ENCODE measurements at places on chromosomes 6 and 20.

DNA sequence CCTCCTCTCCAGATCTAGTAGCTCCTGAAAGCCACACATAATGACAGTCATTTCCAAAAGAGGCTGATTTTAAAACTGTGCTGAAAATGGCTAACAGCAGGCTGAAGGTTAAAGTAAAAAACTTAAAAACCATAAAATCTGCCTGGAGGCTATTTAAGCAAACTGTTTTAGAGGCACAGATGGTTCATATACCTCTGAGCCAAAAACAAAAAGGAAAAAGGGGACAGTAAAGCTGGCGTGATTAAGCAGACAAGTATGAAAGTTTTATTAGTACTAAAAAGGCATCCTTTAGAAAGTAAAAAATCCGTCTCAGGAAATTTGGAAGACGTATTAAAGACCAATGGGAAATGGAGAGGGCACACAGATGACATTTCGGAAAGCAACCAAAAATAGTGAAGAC, 55.8 kb downstream of the SOBP start:
- DNase-seq: no peak

GRCh38 chr20:10306440-10307358, 88.1 kb downstream of the SNAP25 start:
- no peak for DNase-seq

DNA sequence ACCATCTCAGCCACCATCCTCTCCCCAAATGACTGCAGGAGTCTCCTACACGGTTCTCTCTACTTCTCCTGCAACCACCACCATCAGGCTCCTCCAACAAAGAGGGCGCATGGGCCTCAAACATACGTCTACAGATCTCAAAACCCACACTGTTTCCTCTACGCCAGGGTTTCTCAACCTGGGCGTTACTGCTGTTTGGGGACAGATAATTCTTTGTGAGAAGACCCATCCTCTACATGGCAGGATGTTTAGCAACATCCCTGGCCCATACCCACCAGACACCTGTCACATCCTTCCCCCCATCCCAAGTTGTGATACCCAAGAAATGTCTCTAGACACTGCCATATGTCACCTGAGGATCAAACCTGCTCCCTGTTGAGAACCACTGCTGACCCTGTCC, 45.0 kb downstream of the ELMO2 start:
- no peak for DNase-seq

- DNase-seq: no peak
Observed at GRCh38 chr20:62009869-62010445, 55.7 kb downstream of the TAF4 start.

- peak; percentile 7 for DNase-seq
Observed at GRCh38 chr6:138546733-138547185, 47.5 kb upstream of the NHSL1 start.

- DNase-seq: no peak
Observed at GRCh38 chr6:13485923-13486562, 1.4 kb downstream of the GFOD1 start.

DNA sequence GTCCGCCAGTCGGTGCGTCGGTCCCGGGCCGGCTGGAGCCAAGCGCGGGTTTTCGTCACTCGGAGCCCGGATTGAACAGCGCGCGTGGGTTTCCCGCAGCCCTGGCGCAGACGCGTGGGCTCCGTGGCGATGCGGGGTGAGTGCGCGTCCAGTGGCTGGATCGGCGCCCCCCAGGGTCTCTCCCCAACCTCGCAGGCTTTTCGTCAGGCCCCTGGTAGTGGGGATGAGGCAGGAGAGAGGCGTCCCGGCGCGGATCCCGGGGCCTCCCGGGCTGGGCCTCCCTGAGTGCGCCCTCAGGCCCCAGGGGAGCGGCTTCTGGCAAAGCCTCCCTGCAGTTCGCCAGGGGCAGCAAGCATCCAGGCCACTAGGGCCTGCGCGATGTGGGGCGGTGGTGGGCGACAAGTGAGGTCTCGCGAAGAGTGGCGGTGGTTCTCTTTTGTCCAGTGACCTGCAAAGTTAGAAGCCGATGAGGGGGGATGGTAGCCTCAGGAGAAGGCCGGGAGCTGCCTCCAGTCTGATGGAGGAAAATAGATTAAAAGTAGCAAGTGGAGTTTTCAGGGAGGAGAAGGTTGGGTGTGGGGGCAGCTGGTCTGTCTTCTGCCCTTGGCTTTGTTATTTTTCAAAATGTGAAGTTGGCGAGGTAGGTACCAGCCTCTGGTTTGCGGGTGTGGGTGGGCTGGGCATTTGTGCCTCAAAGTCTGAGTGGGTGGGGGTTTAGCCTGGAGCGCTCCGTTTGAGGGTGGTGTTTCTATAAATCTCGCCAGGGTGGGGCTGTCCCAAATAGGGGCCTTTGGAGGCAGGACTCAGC, 1.6 kb downstream of the TOX2 start:
- DNase-seq: no peak

DNA sequence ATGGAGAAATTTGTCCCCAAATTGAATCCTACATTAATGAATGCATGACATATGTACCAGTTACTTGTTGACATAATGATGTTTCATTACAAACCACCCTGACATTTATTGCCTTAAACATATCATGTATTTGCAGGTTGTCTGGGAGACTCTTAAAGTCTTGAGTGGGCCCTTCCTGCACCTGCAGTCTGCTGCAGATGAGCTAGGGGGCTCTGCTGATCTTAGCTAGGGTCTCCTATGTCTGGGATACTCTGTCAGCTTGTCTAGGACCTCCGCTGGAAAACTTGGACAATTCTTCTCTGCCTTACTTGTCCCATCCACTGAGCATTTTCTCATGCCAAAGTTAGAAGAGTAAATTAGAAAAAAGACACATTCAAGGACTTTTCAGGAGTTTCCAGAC, 581.6 kb downstream of the HAO1 start:
- DNase-seq: no peak

- DNase-seq: no peak
Observed at GRCh38 chr6:83192456-83192855, 609 bp downstream of the PGM3 start.

DNA sequence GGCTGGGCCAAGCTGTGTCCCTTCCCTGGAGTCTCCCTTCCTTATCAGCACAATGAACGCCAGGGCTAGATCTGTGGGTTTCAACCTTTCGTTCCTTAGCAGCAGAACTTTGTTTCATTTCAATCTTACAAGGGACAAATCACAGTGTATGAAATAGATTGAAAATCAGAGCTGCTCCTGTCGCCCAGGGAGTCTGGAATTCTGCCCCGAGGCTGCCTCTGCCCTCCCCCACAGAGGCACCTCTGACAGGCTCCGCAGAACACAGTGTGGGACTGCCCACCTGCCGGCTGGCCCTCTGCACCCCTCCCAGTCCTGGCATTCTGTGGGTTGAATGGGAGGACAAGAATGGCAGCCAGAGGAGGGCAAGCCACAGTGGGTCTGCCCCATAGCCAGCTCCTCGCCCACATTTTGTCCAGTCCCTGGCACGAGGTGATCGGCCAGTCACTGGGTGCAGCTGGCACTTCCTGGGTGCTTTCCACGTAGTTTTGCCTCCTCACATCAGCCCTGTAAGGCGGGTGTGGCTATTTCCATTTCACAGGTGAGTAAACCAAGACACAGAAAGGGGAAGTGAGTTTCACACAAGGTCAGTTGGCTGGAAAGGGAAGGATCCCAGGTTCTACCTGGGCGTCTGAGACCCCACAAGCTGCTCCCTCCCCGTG, 26.1 kb downstream of the MANBAL start:
- no peak for DNase-seq

DNA sequence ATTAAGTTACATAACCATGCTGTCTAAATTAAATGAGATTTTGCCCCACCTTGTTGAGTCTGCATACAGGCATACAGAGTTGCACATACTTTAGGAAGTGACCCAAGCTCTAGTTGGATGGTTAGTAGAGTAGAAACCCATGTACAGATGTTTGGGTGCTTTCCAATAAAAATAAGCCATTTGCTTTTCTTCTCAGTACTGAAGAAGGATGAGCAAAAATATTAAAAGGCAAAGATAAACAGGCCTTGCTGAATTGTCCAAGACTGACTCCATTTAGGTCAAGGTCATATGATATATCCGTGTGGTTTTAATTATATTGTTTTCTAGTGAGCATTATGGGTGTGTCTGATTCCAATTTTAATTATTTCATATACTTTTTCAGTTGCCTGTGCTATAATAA, 589.4 kb downstream of the RFPL4B start:
- no peak for DNase-seq

- DNase-seq: no peak
Observed at GRCh38 chr6:118284736-118285360, 263.2 kb upstream of the PLN start.

GRCh38 chr20:62355878-62356588, 11.1 kb downstream of the LAMA5 start:
- DNase-seq: no peak

GRCh38 chr20:14896569-14896968, 559.2 kb upstream of the FLRT3 start:
- no peak for DNase-seq

DNA sequence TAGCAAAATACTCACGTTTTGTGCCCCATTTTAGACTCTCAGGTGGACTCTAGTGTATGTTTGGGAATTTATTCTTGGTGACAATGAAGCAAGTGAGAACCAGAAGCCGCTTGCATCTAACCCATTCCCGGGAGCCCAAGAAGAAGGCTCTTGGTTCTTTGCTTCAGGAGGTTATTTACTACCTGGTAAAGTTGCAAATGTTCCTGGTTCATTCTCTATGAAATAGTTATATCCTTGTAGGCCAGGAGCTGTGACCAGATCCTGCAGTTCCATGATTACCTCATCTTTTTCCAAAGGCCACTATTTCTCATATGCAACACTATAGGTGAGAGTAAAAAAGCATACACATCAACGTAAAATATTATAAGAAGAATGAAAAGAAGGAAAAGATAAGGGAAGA, 60.9 kb upstream of the FABP7 start:
- DNase-seq: no peak

DNA sequence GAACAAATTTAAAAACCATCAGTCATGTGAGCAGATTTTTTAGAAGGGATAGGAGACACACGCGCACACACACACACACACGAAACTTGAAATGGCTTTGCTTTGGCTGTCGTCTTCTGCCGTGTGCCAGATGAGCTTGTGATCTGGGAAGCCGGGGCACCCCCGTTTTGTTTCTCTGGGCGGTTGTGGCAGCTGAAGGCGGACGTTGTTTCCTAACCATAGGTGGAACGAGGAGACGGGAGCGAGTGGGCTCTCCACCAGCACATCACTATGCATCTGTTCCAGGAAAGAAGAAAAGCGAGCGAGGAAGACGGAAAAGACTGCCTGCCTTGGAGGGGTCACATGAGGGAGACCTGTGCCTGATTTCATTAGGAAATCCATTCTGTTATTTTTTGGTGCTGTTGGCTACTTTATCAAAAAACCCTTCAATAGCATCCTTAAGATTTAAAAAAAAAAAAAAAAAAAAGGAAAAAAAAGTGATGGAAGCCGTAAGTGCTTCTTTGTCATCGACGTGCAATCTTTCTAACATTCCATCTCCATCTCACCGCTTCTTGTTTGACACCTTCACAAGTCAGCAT, 142.1 kb downstream of the DTNBP1 start:
- DNase-seq: no peak

- DNase-seq: no peak
Observed at GRCh38 chr6:25637211-25637610, 14.8 kb upstream of the SCGN start.

DNA sequence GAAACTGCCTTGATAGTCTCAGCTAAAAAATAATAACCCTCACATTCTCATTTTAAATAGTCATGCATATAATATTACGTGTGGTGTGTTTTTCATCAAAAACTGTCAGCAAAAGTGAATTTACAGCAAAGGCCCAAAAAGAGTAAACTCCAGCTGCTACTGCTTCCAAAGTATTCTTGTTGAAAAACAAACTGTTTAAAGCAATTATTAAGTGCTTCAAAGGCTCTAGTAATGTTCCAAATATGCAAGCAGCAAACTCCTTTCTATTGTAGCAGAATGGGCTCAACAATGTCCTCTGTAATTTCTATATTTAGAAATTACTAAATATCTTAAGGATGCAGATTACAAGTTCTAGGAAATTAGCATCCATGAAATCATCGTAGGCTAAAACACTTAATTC, 280.0 kb upstream of the TBX18 start:
- no peak for DNase-seq

- DNase-seq: no peak
Observed at GRCh38 chr20:4926531-4927156, 74.7 kb downstream of the SLC23A2 start.

DNA sequence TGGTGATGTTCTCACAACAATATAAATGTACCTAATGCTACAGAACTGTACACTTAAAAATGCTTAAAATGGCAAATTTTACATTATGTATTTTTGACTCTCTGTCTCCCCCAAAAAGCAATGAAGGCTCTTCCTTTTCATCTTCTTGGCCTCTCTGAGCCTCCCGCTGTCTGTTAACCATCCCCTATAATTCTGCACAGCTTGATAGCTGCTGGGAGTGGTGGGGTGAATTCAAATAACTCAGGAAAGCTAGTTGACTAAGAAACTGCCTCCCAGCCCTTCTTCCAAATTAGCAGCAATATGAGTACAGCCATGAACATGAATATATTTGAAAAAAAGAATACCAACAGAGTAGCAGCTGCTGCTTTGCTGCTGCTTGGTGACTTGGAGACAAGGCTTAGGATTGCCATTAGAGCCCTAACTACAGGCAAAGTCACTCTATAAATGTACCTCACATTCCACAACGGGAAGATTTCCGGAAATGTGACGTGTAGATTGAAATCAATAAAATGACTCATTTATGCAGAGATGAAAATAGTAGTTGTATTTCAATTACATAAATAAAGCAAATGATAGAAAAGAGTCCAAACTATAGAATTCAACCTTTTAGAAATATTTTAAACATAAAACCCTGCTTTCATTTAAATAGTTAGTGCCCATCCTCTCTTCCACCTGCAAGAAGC, 200.1 kb upstream of the HEY2 start:
- no peak for DNase-seq

DNA sequence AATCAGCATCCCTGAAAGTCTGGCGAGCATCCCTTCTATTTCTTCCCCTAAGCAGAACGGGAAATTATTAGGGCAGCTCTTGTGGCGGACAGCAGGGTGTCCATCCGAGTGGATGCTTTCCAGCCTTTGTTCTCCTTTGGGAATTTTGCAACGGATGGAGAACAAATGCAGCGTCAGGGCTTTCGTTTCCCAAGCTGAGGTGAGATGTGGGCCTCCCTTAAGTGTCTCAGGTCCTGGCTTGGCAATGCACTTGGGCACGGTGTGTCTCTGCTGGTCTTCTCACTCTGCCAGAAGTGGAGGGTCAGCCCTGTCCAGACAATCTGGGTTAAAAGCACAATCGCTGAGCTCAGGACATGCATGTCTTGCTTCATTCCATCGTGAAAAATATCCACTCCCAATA, 43.5 kb downstream of the FOXA2 start:
- DNase-seq: no peak

GRCh38 chr20:46773680-46774079, 64.2 kb downstream of the SLC2A10 start:
- no peak for DNase-seq

DNA sequence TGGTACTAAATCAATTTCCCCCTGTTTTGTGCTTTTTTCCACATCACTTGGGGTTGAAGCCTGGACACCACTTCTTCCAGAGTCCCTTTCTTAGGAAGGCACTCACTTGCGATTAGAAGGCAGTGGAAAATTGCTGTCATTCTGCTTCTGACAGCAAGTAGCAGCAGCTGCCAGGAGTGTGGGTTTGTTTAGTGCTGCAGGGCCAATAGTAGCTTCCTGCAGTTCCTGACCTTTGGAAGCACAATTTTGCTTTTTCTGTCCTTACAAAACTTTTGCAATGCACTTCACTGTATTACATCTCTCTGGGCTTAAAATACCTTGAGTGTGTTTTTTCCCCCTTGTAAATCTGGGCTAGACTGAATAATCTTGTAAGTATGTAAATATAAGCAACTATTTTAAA, 12.5 kb upstream of the HLA-DRA start:
- no peak for DNase-seq

Measured in stimulated activated CD8-positive, alpha-beta memory T cell treated with anti-CD3 and anti-CD28 coated beads, Interleukin-7, amount 100 ng/mL, for 48 hours (primary cell).